ENCODE measurements at places on chromosomes 6 and 20.

- DNase-seq: no peak
These were observed 94.6 kb downstream of the LRRC1 start for GRCh38 chr6:53889365-53889764.

DNA sequence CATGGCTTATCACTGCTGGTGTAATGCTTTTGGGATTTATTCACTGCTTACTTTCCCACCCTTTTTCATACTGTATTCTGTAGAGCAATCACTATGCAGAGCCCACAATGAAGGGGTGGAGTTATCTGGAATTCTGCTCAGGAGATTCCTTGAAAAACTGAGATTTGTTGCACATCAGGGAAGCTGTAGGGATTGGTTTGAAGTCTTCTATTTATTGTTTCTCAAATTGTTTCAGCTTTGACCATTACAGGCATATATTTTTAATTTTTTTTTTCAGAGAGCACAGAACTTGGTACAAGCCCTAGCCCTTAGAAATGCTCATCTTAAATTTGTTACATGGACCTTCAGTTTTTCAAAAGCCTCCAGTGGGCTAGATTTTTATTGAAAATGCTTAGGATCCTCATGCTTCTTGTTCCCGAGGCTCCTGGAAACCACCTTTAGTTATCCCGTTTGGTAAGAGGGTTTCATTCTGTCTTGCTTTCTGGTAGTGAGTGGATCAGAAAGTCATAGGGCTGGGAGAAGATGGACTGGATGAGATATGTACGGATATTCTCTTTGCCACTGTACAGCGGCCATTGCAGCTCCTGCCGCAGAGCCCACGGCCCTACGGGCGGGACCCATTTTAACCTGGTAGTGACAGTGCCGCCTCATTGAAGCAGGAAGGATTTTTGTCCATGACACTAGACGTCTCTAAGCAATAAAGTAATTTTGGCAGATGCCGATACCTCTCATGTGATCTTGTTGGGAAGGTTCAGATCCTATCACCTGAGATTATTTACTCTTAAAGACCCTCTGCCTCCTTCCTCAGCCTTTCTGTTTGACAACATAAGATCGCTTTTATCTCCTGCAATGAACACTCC, 45.3 kb upstream of the ZNF184 start:
- no peak for DNase-seq

DNA sequence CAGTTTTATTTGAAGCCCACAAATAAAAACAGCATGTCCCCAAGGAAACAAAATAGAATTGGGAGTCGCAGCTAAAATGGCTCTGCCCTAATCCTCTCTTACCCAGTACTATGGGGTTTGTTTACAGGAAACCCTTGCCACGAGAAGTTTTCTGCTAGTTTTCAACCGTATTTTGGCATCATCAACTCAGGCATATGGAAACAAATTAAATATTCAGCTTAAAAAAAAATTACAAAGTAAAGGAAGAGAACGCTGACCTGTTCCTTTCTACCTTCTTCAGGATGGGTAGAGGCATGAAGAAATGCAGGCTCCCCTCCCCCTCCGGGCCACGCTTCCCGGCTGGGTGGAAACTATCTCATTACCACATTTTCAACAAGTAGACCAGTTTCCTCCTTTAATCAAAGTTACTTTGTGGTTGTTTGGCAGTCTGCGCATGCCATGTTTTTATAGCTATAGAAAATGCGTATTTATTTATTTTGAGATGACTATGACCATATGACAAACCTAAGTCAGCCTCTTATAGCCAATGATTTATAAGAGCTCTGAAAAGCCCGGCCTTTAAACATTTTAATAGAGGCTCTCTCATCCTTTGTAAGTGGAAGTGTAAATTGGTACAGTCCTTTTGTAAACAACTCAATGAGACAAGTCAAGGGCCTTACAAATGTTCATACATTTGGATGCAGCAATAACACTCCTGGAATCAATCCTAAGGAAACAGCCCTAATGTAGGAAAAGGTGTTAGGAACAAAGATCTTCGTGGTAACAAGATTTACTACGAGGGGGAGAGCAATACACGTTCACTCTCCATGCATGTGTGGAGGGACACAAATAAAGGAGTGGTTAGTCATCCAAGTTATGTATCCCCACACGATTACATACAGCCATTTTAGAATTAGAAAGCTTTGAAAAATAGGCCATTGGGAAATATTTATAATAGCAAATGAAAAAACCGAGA, 16.1 kb upstream of the ZNF217 start:
- DNase-seq: no peak

- DNase-seq: no peak
These were observed 47.3 kb downstream of the ARMC2 start for GRCh38 chr6:108895571-108895970.

- DNase-seq: no peak
These were observed 55.1 kb upstream of the IL20RA start for GRCh38 chr6:137099689-137100403.

DNA sequence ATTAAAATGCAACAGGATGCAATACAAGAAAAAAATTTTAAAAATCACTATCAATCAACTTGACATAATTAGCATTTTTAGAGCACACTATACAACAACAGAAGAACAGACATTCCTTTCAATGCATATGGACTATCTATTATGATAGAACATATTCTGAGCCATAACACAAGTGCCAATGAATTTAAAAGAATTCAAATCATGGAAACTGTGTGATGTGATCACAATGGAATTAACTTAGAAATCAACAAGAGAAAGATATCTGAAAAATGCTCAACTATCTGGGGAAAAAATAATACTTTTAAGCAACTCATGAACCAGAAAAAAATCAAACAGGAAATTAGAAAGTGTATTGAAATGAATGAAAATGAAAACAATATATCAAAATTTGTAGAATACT, 106.3 kb downstream of the ADTRP start:
- DNase-seq: no peak
